ENCODE measurements at places on chromosomes 16 and 17.

- no peak for DNase-seq
These were observed 153.1 kb upstream of the NOG start for GRCh38 chr17:56440419-56440818.

DNA sequence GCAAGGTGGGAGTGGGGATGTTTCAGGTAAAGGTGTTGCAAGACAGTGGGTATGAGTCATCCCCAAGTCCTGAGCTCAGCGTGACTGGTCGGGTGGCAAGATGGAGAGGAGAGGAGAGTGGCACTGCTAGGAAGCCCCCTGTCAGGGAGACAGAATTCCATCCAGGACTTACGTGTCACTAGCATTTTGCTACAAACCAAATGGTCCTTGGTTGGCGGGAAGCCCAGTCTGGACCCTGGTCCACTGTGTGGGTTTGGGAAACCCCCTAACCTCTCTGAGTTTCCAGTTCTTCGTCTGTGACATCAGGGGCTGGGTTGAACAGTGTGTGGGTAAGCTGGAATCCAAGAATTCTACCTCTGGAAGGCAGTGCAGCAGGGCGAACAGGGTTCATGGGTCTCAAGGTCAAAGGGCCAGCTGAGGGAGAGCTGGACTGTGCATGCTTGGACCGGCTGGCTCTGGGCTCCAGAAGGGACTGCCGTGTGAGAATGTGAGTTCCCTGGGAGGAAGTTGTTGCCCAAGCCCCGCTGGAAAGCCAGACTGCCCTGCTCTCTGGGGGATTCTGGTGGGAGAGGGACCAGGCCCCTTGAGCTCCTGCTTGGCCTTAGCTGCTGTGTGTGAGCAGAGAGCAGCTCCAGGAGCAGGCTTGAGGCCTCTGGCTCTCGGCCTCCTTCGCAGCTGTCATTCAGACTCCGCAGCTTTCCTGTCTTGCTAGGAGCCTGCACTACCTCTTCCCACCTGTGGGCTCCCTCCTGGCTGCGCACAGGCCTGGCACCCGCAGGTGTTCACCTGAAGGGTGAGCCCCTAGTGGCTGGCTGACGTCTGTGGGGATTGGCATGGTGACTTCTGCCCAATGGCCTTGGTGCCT, 84.6 kb downstream of the NT5M start:
- no peak for DNase-seq

DNA sequence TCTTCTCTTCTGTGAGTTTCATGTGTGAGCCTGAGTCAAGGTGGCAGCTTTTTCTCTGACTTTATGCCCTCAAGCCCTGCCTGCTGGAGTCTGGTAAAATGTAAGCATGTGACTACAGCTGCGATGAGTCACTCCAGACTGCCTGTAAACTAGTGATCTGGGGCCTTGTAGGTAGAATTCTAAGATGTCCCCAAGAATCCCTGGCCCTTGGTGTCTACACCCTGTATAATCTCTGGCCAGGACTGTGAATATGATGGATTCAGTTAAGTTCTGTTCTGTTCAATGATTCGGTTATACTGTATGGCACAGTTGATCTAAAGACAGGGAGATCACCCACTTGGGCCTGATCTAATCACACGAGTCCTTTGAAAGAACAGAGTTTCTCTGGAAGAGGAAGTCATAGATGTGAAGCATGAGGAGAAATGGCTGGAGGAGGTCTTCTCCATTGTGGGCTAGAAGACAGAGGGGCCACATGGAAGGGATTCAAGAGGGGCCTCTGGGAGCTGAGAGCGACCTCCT, 29.8 kb downstream of the PRSS54 start:
- no peak for DNase-seq

DNA sequence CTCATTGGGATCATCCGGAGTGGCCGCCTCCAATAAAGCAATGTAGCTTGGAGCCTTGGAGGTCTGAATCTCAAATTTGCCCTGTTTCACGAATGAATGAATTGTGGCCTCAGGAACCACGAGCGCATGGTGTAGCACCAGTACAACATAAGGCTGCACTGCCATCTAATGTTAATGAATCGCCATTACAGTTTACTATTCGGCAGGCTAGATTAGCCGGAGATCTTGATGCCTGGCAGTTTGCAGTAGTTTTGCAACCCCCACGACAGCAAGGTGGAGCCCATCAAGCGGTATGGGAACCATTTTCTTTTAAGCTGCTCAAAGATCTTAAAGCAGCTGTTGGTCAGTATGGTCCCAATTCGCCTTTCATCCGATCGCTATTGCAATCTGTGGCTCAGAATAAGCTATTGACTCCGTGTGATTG, 18.8 kb downstream of the ALOX15B start:
- DNase-seq, result peak; percentile 38

DNA sequence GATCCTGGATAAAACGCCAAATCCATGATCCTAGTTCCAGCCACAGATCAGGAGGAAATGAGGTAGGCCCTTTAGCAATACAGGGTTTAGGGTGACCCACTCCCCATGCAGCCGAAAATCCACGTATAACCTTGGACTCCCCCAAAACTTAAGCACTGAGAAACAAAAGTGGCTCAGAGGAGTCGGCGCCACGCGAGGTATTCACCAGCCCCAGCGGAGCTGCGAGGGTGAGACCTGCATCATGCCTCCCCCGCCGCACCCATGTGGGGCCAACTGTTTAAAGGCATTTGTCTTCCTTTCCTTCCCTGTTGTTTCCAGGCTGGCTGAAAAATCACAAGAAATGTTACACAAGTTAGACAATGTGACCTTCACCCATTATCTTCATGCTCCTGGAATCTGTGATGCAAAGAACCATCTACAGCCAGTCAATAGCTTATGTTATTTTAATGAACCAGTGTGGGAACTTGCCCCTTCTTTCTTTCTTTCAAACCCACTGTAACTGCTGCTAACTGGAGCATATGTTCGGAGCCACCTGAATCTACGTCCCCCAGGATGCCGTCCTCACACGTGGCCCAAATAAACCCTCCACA, 98.2 kb upstream of the METRNL start:
- DNase-seq, result no peak

All from stimulated activated effector memory CD8-positive, alpha-beta T cell treated with anti-CD3 and anti-CD28 coated beads, Interleukin-12 subunit alpha, Interleukin-12 subunit beta, amount 100 ng/mL, for 72 hours (primary cell).